Retina (tissue), 1 donor: ENCODE measurements at places on chromosomes 7 and 10.

GRCh38 chr10:24249829-24250415, 41.0 kb downstream of the KIAA1217 start:
- DNase-seq: no peak

GRCh38 chr10:97270523-97271154, 21.8 kb downstream of the ARHGAP19 start:
- no peak for DNase-seq

DNA sequence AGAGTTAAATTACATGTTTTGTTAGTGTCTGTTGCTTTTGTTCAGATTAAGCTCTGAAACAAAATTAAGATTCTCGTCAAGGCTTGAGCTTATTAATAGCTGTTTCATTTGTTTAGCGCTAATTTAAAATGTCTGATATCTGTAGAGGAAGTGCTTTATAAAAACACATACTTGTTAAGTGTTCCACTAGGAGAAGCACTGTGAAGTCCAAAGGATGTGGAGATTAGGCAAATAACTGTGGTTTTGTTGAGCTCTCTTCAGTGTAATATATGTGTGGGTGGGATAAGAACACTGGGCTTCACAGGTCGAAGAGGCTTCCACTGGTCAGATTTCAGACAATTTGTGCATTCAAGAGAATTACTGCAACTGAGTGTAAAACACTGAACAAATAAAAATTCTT, 242.0 kb downstream of the AUTS2 start:
- DNase-seq: no peak

DNA sequence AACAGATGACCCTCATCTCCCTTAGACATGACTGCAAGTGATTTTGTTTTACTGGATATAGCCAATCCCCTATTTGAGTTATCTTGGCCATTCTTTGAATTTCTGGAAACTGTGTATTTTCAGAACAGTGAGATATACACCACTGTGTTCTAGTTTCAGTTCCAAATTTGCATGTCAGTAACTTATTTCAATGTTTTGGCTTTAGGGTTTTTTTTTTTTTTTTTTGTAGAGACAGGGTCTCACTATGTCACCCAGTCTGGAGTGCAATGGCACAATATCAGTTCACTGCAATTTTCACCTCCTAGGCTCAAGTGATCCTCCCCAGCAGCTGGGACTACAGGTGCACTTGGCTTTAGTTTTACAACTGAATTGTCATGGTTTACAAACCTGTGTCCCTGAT, 67.2 kb downstream of the ATAD1 start:
- no peak for DNase-seq

- no peak for DNase-seq
Observed at GRCh38 chr7:29287366-29287765, 92.8 kb downstream of the CHN2 start.

DNA sequence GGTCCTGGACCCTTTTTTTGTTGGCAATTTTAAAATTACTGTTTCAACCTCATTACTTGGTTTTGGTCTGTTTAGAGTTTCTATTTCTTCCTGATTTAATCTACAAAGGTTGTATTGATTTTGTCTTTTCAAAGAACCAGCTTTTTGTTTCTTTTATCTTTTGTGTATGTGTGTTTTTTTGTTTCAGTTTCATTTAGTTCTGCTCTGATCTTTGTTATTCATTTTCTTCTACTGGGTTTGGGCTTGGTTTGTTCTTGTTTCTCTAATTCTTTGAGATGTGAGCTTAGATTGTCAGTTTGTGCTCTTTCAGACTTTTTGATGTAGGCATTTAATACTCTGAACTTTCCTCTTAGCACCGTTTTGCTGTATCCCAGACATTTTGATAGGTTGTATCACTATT, 8.5 kb upstream of the MRPS33 start:
- no peak for DNase-seq

GRCh38 chr7:54543051-54543488, 895 bp downstream of the VSTM2A start:
- DNase-seq: peak; percentile 87

GRCh38 chr10:16586358-16587138, 64.9 kb upstream of the C1QL3 start:
- no peak for DNase-seq

GRCh38 chr7:4233146-4233545, 448.9 kb upstream of the FOXK1 start:
- no peak for DNase-seq

GRCh38 chr7:80088705-80089104, 45.9 kb upstream of the GNAI1 start:
- no peak for DNase-seq

- DNase-seq: no peak
Observed at GRCh38 chr7:99789441-99790070, 5.6 kb upstream of the CYP3A4 start.
